Amniotic stem cell (primary cell): ENCODE measurements at places on chromosomes 4 and X.

- DNase-seq = no peak
Measured at GRCh38 chrX:152847281-152847680, 16.4 kb downstream of the NSDHL start.

DNA sequence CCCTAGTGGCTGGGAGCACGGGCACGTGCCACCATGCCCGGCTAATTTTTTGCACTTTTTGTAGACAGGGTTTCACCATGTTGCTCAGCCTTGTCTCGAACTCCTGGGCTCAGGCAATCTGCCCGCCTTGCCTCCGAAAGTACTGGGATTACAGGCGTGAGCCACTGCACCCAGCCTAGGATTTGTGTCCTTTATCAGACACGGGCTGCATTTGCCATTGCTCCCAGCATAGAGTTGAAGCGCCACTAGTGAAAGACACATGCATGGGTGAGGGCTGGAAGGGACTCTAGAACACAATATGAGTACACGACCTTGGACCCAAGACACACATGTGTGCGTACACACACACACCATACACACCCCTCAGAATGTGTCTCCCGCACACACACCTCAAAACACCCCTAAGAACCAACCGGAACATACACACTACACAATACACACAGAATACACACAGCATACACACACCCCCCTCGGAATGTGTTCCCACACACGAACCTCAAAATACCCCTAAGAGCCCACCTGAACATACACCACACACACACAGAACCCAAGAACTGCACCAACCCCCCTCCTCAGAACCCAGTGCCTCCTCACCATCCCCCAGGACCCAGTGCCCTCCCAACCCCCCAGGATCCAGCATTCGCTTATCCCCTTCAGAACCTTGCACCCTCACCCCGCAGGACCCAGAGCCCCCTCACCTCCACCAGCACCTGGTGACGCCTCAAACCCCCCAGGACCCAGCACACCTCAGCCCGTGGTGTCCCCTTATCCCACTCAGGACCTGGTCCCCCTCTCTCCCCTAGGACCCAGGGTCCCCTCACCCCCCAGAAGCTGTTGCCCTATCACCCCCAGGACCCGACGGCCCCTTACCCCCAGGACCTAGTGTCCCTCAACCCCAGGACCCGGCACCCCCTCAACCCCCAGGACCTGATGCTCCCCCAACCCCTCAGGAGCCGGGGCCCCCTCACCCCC is 1.0 kb downstream of the TNIP2 start:
- no peak for DNase-seq

- no peak for DNase-seq
Measured at GRCh38 chr4:68346461-68346860, 3.4 kb downstream of the YTHDC1 start.

DNA sequence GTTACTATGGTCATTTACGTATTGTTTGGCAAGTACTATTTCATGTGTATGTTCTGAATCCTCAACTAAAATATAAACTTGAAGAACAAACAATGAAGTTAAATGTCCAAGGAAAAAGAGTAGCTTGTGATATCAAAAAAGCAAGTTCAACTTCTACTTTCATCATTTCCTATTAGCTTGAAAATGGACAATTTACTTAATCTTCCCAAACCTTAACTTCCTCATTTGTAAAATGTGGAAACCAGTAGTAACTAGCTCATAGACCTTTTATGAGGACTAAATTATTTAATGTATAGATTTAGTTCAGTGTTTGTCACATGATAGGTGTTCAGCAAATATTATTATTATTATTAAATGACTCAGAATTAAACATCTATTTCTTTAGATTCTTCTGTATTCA is 276.8 kb upstream of the TET2 start:
- no peak for DNase-seq

- DNase-seq = no peak
Measured at GRCh38 chr4:168654104-168654847, 157.4 kb downstream of the PALLD start.

- no peak for DNase-seq
Measured at GRCh38 chr4:105343146-105343931, 130.5 kb downstream of the PPA2 start.

DNA sequence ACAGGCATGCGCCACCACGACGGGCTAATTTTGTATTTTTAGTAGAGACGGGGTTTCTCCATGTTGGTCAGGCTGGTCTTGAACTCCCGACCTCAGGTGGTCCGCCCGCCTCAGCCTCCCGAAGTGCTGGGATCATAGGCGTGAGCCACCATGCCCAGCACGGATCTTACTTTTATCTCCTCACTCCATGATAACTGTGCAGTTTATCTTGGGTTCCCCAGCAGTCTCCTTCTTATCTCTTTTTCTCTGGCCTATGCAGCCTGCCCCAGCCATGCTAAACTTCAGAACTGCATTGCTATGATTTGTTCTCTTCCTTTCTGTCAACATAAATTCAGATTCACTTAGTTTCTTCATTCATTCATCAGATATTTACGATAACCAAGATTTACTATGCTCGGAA is 22.4 kb downstream of the PAGE1 start:
- DNase-seq = no peak

DNA sequence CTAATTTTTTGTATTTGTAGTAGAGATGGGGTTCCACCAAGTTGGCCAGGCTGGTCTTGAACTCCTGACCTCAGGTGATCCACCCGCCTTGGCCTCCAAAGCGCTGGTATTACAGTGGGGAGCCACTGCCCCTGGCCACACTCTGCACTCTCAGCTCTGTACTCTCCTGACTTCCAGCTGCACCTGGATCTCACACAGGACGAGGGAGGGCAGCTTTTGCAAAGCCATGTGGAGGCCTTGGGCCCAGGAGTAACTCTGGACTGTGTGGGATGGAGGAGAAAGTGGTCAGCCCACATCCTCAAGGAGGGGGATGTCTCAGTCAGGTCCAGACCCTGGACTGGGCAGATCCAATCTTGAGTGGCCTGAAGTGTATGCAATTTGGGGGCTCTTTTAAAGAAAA is 23.0 kb downstream of the NAT8L start:
- no peak for DNase-seq

DNA sequence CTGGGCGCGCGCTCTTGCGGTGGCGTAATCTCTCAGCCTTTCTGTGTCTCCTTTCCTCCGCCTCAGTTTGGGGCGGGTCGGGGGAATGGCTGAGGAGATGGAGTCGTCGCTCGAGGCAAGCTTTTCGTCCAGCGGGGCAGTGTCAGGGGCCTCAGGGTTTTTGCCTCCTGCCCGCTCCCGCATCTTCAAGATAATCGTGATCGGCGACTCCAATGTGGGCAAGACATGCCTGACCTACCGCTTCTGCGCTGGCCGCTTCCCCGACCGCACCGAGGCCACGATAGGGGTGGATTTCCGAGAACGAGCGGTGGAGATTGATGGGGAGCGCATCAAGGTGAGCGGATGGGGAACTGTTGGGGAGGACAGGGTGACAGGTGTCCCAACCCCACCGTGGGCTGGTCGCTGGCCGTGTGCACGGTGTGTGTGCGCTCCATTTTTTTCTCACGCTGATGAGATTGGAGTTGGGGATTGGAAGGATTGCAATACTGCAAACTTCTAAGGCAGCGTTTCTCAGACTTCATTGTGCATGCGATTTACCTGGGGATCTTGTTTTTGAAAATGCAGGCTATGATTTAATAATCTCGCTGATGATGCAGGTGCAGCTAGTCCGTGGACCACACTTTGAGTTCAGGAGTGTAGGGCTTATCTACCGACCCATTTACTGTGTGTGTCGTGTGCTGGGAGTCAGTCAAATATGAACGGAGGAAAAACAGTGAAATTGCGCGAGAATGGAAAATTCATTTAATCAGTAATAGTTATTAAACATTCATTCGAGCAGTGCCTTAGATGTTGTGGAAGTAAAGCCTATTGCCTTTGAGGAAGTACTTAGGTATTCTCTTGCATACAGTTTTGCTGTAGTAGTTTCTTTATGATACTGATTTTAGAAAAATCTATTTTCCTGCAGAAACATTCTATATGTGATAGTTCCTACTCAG is at the start of gene RAB33B:
Gene RAB33B, plus strand, starts transcription at position 11 of the 935 bp plus-strand sequence. Its CDS starts 75 bp downstream, at position 86.
- DNase-seq = no peak

DNA sequence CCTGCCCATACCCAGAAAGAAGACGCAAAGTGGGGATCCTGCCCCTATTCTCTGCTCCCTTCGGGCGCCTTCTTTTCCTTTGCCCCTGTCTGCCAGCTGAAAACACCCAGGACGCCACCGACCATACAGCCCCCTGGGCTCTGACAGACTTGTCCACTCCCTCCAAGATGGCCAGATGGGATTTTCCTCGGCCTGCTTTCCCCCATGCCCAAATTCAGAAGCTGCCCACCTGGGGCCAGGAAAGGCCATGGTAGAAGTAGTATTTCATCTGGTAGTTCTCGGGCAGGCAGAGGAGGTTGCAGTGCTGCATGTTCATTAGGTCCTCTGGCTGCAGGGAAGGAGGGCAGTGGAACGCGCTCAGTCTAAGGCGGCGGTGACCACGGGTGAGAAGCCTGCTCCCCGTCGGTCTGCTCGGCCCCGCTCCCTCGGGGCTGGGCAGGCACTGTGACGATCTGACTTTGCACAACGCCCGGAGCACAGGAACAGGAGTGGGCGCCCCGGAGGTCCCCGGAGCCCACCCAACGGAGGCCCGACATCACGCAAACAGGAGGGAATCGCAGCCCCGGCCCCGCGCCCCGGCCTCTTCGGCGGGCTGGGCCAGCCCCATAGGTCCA is 582 bp downstream of the NAA10 start:
- no peak for DNase-seq

DNA sequence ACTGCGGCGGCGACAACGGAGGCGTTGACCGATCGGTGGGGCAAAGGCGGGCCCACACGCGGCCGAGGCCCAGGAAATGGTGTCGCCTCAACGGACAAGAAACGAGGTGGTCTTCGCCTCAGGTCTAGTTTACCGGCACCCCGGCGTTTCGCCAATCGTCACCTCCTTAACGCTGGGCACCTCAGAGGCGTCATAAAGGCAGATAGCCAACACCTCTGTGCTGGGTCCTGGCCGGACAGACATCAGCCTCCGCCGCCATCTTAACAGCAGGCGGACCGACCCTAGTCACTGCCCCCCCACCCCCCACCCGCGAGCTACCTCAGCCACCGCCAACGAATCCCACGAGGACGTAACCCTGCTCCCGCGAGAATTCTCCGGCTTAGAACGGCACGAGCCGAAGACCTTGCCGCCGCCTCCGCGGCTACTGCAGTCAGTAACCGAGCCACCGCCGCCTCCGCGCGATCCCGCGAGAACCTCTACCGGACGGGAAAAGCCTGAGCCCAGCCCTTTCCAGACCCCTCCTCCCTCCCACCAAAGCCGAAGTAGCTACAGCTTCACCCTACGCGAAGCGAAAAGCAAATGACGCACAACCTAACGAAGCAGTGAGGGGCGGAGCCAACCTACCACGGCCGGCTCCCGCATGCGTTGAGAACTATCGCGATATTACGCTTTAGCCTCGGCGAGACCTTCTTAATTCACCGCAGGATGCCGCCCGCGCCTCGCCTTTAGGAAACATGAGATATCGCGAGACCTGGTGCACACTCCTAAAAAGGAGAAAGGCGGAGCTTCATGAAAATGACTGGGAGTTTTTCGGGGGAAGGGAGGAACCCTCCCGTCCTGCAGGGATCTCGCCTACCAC is 2.7 kb downstream of the HUWE1 start:
- peak; percentile 93 for DNase-seq

GRCh38 chrX:31872007-31872406 is 800.2 kb upstream of the FTHL17 start:
- no peak for DNase-seq

- DNase-seq = no peak
Measured at GRCh38 chr4:3781997-3782930, 16.1 kb downstream of the ADRA2C start.

- no peak for DNase-seq
Measured at GRCh38 chr4:159144112-159144694, 41.3 kb downstream of the RAPGEF2 start.

DNA sequence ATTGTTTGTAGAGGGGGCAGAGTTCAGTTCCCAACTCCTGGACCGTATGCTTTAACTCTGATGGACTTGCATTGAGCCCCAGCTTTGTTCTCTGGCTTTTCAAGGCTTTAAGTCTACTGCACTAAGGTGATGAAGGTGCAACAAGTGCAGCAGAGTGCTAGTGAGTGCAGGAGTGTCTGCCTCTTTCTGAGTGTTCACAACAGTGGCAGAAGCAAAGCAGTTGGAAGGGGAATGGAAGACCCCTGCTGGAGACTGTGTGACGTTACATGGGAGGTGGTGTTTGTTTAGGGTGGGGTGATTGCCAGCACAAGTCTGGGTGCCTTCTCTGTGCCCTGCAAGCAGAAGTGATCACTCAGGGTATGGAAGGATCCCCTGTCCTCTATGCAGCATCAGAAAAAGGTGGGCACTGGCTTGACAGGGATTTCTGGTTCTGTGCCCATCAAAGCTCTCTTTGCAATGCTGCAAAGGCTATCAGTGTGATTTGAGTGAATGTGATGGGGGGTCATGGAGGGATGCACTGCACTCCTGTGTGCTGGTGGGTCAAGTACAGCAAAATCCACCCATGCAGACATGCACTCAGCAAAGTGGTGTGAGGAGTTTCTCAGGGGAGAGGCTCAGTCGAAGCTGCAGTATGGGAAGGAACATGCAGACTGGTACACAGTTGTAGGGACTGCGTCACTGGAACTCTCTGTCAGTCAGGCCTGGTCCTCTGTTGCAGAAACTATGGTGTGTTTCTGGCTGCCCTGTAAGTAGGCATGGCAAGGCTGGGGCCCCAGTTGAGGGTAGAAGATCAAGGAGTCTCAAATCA is 70.9 kb upstream of the UGT2B7 start:
- DNase-seq = no peak

- no peak for DNase-seq
Measured at GRCh38 chrX:110175696-110176095, 142.2 kb downstream of the AMMECR1 start.

GRCh38 chrX:42290608-42291007 is 367.3 kb upstream of the CASK start:
- no peak for DNase-seq

DNA sequence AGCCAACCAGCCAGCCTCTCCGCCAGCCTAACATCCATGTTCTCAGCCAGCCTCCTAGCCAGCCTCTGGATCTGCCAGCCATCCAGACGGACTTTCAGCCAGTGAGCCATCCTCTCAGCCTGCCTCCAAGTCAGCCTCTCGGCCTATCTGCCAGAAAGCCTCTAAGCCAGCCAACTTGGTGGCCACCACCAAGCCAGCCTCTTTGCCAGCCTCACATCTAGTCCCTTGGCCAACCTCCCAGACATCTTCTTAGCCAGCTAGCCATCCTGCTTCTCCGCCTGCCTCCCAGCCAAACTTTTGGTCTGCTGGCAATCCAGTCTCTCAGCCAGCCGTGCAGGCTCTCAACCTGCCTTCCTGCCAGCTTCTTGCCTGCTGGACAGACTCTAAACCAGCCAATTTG is 16.4 kb upstream of the ARAP2 start:
- DNase-seq = no peak
